ENCODE measurements at places on chromosomes 13 and 19.

GRCh38 chr19:20371911-20372310 is 193.7 kb downstream of the ZNF737 start:
- DNase-seq = no peak

DNA sequence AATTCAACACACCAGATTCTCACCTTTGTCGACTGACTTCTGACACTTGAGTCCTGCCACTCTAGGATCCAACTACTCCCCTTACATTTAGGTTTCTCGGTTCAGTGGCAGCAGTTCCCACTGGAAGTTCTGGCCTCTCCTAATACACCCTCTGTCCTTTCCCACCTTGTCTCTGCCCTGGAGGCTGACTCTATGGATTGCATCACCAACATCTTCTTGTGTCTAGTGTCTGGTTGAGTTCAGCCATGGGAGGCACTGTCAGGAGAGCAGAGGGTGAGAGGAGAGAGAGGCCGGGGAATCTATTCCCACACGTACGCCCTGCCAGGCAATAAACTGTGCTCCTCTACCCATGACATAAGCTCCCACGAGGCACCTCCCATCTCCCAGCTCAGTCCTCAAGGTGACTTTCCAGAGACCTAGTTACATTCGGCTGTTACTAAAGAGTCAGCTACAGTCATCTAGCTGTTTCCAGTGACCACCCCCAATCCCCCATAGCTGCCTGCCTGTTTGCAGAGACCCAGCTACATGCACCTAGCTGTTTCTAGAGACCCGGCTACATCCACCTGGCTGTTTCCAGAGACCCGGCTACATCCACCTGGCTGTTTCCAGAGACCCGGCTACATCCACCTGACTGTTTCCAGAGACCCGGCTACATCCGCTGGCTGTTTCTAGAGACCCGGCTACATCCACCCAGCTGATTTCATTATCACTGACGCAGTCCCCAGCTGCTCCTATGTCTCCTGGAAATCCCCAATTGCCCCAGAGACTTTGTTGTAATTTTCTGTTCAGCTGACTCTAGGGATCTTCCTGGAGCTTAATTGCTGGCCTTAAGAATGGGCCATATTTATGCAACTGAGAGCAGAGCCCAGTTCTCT is 8.1 kb upstream of the LILRB4 start:
- DNase-seq = no peak

GRCh38 chr13:42769650-42770049 is 11.7 kb upstream of the FAM216B start:
- DNase-seq = no peak

DNA sequence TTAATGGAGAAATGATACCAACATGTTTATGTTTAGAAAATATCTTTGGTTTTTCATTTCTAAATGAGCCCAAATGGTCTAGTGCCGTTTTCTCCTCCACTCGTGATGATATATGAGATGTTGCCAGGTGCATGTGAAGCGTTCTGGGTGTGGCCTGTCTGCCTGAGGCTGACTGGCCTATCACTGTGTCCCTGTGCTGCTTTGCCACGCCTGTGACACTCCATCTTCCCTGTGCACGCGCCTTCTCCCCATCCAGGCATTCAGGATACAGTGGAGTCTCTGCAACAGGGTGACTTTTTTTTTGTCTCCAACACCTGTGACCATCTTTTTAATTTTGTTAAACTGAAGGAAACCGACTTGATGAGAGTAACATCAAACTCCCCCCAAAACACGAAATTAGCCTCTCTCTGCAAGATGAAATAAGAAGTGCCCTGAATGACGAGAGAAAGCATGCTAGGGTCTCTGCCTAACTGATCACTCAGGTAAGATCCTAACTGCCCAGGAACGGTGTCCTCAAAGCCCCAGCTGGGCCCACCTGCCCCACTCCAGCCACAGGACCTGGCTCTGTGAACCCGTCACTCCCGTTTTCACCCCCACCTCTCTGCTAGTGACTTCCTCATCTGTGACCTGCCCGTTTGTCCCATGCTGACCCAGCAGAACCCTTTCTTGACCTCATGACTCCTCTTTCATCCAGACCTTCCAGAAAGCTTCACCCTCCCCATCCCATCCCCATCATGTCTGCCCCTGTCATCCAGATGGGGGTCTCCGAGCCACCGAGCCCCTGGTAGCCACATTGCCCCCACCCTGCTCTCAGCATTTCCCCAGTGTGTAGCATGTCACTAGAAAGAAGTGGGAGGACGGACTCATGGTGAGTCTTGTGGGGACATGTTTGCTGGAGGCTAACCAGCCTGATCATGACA is 33.2 kb upstream of the TFDP1 start:
- no peak for DNase-seq

DNA sequence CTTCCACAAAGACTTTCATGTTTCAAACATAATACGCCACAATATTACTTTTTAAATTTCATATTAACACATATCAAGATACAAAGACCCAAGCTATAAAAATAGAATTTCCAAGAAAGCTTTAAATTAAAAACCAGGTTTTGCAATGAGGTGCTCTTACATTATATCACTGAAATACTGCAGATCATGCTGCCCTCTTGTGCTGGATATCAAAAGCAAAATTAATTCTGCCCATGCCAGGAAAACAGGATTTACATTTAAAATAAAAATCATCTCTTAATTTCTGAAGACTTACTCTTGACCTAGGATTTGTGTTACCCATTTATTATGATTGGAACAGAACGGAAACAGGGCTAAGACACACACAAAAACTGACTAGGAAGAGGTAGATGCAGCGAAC is 145.0 kb downstream of the ABCC4 start:
- DNase-seq = no peak

DNA sequence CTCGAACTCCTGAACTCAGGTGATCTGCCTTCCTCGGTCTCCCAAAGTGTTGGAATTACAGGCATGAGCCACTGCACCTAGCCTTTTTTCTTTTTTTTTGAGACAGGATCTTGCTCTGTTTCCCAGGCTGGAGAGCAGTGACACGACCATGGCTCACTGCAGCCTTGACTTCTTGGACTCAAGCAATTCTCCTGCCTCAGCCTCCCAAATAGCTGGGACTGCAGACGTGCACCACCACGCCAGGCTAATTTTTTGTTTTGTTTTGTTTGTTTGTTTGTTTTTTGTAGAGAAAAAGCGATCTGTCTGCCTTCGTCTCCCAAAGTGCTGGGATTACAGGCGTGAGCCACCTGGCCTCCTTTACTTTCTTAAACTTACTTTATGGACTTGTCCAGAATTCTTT is 6.5 kb upstream of the SIN3B start:
- no peak for DNase-seq

DNA sequence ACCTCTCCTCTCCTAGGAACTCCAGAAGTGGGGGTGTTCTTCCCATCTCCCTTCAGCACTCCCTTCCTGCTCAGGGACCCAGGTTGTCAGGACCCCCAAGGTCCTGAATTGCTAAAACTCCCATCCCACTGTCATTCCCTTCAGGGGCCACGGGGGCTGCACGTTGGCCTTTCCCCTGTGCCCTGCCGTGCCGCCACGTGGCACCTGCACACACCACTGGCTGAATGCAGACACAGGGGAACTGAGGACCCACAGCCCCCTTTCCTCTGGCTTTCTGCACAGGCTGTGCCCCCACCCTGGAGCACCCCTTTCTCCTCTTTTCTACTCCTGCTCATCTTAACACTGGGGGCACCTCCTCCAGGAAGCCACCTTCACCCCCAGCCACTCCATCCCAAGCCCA is 9.0 kb downstream of the SHANK1 start:
- DNase-seq = no peak

GRCh38 chr13:49439609-49440008 is 4.3 kb downstream of the CAB39L start:
- DNase-seq = no peak

GRCh38 chr19:29098863-29099481 is 114.0 kb downstream of the UQCRFS1 start:
- DNase-seq = peak; percentile 27

DNA sequence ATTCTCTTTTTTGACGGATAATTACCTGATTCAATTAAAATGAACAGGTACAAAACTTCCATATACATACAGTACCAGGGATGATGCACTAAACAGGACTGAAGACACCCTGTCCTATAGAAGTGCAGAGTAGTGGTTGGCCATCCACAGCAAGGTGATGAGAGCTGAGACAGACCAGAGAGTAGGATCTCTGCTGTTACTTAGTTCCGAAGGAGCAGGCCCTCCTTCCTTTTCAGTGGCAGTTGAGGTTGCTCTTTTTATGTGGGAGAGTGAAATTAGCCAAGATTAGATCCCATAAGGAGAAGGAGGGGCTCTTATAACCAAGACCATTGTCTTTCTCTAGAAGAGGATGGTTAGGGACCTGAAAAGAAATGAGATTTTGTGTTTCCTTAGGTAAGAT is 4.0 kb downstream of the PDS5B start:
- DNase-seq = no peak

GRCh38 chr19:41707871-41708371 is 505 bp upstream of the CEACAM5 start:
- no peak for DNase-seq

DNA sequence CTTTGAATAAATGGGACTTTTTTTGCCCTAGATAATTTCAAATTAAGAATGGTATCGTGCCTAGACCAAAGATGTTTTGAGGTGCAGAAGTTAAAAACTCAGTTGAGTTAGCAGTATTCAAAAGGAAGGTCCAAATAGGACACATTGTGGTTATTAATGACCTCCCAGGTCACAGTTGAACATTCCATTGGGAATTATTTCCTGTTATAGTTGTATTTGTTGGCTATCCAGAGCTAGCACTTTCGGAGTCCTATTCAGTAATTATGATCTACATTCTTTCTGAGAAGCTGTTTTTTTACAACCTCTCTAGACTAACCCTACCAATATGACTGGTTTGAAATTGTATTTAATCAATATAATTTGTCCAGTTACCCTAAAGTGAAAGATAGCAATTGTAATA is 83.7 kb downstream of the MAB21L1 start:
- DNase-seq = no peak

GRCh38 chr19:3463714-3464586 is 16.4 kb downstream of the SMIM24 start:
- DNase-seq = no peak

DNA sequence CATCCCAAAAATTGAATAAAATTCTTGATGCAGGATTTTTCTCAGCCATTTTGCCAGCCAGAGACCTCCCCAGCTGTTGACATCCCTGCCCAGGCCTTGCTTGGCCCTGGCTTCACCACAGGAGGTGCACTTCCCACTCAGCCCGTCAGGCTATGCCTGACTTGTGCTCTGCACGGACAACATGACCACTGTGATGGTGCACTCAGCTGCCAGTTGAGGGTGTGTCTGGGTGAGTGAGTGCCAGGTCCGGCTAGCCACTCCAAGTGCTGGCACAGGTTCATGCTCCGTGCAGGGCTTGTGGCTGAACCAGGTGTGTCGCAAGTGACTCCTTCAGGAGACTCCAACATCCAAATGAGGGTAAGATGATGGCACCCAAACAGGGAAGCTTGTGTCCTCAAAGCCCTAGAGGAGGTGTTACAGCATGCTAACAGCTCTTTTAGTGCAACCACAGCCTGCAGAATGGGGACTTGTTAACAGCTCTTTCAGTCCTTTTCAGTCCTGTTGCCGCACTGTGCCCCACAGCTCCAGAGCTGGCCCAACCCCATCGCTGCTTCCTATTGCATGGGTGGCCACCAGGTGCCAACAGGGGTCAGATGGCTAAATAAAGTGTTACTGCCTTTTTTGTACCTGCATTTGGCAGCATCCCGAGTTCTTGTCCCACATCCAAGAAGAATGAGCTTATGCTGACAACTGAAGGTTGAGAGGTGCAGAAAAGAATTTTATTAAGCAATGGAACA is 380.7 kb downstream of the SLITRK5 start:
- no peak for DNase-seq

DNA sequence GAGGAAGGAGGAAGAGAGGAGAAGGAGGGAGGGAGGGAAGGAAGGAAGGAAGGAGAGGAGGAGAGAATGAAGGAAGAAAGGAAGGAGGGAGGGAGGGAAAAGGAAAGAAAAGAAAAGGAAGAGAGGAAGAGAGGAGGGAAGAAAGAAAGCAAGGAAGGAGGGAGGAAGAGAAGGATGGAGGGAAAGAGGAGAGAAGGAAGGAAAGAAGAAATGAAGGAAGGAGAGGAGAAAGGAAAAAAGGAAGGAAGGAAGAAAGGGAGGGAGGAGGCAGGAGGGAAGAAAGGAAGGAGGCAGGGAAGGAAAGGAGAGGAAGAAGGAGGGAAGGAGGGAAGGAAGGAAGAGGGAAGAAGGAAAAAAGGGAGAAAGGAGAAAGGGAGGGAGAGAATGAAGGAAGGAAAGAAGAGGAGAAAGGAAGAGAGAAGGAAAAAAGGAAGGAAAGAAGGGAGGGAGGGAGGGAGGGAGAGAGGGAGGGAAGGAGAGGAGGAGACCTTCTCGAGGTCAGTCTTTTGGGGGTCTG is 13.4 kb upstream of the CASP14 start:
- DNase-seq = no peak

- DNase-seq = no peak
Measured at GRCh38 chr19:45071969-45072790, 4.1 kb downstream of the ZNF296 start.

GRCh38 chr13:110195547-110196485 is 111.1 kb downstream of the COL4A1 start:
- no peak for DNase-seq
